ENCODE measurements at places on chromosomes 3 and 15. TPM values are rescaled to one million over a fixed set of nuclear protein-coding genes. Genes with fewer than 3 reads are reported as not detected.
A peak's percentile ranks its signal among the peaks of the same experiment; 100 is the strongest.

DNA sequence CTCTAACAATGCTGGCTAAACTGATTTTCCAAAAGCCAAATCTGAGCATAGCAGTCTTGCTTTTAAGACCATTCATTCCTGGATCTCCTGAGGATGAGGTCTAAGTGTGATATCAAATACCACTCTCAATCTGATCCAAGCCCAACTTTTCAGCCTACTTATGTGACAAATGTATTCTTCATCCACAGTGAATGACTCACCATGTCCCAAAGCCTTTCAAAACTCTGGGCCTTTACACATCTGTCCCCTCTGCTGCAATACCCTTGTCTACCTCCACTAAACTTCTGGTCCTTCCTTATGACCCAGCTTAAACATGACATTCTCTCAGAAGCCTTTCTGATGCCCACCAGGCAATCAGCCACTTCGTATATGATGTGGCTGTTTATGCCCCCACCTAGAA, 4.6 kb downstream of the ANAPC13 start:
- peaks cover 25% of the 10 kb centered on the region for H3K4me1 ChIP-seq
- H3K27me3 ChIP-seq = no peaks in the 10 kb centered on the region
- H3K27ac ChIP-seq = no peak overlapping the region
- no peak for DNase-seq
- H3K4me3 ChIP-seq = no peak overlapping the region
- H3K36me3 ChIP-seq = peaks cover 57% of the 10 kb centered on the region

LRRK1 gene
- total RNA-seq = 0.57 TPM

GRCh38 chr15:57698243-57698642, 8.3 kb upstream of the POLR2M start:
- H3K27me3 ChIP-seq = peaks cover 22% of the 10 kb centered on the region
- H3K4me3 ChIP-seq = no peak overlapping the region
- peaks cover 7% of the 10 kb centered on the region for H3K4me1 ChIP-seq
- H3K27ac ChIP-seq = no peak overlapping the region

GRCh38 chr3:38916706-38917105, 100.7 kb upstream of the SCN10A start:
- no peak for DNase-seq
- no peaks in the 10 kb centered on the region for H3K36me3 ChIP-seq
- H3K4me1 ChIP-seq = no peaks in the 10 kb centered on the region

DNA sequence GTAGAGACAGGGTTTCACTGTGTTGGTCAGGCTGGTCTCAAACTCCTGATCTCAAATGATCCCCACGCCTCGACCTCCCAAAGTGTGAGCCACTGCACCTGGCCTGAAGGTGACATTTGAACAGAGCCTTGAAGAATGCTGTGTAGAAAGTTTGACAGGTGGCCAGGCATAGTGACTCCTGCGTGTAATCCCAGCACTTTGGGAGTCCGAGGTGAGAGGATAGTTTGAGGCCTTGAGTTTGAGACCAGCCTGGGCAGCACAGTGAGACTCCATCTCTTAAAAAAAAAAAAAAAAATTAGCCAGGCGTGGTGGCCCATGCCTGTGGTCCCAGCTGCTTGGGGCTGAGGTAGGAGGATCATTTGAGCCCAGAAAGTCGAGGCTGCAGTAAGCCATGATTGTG, 1.5 kb downstream of the IQGAP1 start:
- peak overlapping the region; percentile 90 for H3K27ac ChIP-seq
- DNase-seq = no peak
- peaks cover 54% of the 10 kb centered on the region for H3K36me3 ChIP-seq
- H3K27me3 ChIP-seq = no peaks in the 10 kb centered on the region
- H3K4me3 ChIP-seq = peak overlapping the region; percentile 87
- H3K4me1 ChIP-seq = peaks cover 54% of the 10 kb centered on the region

DNA sequence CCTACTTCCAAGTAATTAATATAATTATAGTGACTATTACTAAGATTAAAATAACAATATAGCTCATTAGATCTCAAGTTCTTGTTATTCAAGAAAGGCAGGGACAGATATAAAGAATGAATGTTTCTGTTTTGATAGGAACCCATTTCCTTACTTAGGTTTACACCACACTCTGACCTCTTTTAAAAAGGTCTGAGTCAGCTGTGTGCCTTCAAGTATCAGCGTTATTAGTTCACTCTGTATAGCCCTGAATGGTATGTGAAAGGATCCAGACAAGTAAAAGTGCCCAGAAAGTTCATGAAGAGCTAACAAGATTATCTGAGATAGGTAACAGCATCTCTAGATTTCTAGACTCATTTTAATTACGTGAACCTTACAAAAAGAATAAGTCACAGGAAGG, 28.9 kb downstream of the PDCD10 start:
- no peak for DNase-seq
- peaks cover 44% of the 10 kb centered on the region for H3K36me3 ChIP-seq
- no peaks in the 10 kb centered on the region for H3K4me1 ChIP-seq
